H7 (cell line): ENCODE measurements at places on chromosomes 5 and 9.

GRCh38 chr9:96084331-96084734 is 208.8 kb downstream of the ERCC6L2 start:
- no peak for DNase-seq

- no peak for DNase-seq
These were observed 8.2 kb upstream of the IFNA21 start for GRCh38 chr9:21174671-21175070.

- no peak for DNase-seq
These were observed 126.9 kb downstream of the KCNIP1 start for GRCh38 chr5:170630711-170631141.

DNA sequence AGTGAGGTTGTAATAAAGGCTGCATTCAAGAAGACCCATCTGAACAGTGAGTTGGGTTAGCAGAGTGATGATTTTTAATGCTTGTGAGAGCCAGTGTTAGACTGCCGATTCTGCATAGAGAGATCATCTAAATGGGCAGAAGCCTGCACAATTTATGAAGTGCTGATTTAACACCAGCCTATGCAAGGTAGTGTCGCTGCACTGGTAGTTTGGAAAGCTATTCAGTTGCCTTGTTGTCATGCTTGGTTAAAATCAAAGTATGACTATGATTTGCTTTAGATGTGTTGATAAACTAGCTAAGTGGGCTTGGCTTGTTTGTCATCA is 379 bp upstream of the LRRTM2 start:
- no peak for DNase-seq
